ENCODE measurements at places on chromosomes 13 and 19.

GRCh38 chr13:65855242-65855805 is 1374.8 kb downstream of the PCDH9 start:
- H3K4me1 ChIP-seq: no peaks in the 10 kb centered on the region
- no peak for DNase-seq
- no peak overlapping the region for H3K27ac ChIP-seq
- no peaks in the 10 kb centered on the region for H3K36me3 ChIP-seq

DNA sequence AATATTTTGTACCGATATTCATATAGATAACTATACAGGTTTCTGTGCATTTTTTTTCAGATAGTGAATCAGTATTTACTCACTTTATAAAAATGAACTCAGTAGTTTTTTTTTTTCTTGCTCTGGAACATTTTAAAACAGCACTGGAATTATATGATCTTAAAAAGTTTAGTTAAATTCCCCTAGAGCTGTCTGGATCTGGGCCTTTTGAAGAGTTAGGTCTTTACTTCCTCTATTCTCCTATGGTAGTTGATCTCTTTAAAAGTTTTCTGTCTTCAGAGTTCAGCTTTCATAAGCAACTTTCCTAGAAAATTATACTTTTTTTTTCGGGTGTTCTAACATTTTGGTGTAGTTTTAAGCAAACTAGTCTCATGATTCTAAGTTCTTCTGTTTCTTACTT is 21.8 kb upstream of the RBM26 start:
- H3K27me3 ChIP-seq: no peaks in the 10 kb centered on the region
- H3K27ac ChIP-seq: no peak overlapping the region

DNA sequence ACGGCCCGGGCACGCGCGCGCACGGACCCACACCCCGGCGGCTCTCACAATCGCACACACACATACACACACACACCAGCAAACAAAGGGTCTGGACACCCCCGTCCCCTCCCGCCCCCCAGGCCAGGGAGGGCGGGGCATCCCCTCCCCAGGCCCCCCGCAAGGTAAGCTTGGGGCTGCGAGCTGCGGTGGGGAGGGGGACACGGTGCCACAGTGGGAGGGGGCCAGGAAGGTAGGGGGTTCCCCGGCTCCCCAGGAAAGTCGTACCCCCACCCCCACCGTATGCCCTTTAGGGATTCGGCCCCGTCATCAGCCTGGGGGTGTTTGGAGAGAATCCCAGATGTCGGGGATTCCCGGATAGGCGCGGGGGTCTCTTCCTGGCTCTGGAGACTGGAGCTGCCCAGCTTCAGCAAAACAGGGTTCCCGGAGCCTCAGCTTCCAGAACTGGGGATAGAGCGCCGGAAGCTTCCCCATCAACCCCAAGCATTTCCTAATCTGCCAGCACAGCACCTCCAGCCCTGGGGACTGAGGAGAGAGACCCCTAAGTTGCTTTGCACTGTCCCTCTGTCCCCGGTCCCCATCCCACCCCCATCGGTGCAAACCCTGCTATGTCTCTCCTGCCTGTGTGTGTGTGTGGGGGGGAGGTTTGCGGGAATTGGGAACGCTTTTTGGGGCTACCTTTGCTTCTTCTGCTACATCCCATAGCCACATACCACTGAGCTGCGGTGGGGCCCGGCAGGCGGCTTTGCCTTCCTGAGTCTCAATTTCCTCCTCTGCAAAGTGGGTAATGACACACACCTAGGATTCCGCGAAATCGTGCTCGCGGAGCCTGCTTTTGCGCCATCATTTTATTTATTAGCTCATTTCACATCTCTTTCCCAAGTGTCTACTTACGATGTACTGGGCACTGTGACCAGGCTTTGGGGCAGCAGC is 1.8 kb upstream of the CDC37 start:
- no peak overlapping the region for H3K27ac ChIP-seq
- peaks cover 8% of the 10 kb centered on the region for H3K36me3 ChIP-seq
- peaks cover 6% of the 10 kb centered on the region for H3K4me1 ChIP-seq
- H3K27me3 ChIP-seq: no peaks in the 10 kb centered on the region
- no peak for DNase-seq

DNA sequence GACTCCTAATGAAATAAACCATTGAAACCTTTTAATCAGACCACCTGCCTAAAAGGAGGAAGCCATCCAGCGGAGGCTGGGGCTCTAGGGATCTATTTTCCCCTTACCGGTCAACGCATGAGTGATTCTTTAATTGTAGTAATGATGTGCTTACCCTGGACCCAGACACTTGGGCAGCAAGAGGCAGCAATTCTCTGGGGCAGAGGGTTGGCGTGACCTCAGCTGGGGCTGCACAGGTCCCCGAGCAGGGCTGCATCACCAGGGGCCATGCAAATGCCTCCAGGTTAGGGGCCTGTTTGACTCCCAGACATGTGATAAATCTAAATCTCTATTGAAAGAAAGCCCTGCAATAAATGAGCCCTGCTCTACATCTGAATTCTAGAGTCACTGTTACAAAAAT is 194.2 kb upstream of the TSHZ3 start:
- H3K27ac ChIP-seq: no peak overlapping the region
- DNase-seq: no peak
- H3K36me3 ChIP-seq: no peaks in the 10 kb centered on the region
- H3K4me1 ChIP-seq: no peaks in the 10 kb centered on the region

DNA sequence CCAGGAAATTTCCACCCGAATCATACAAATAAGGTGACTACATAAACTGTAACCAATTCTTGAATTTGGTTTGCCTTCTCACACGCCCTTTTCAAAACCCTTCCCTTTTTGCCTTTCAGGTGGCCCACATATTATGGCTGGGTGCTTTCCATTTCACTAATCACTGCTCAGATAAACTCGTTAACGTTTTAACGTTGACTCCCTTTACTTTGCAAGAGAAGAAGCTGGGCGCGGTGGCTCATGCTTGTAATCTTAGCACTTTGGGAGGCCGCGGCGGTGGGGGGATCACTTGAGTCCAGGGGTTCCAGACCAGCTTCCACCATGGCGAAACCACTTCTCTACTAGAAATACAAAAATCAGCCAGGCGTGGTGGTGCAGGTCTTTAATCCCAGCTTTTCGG is 19.8 kb upstream of the ZNF91 start:
- H3K4me3 ChIP-seq: peak overlapping the region; percentile 49
- DNase-seq: peak; percentile 49
- H3K27me3 ChIP-seq: no peaks in the 10 kb centered on the region
- no peaks in the 10 kb centered on the region for H3K36me3 ChIP-seq
- H3K27ac ChIP-seq: peak overlapping the region; percentile 63
- H3K4me1 ChIP-seq: peaks cover 2% of the 10 kb centered on the region

DNA sequence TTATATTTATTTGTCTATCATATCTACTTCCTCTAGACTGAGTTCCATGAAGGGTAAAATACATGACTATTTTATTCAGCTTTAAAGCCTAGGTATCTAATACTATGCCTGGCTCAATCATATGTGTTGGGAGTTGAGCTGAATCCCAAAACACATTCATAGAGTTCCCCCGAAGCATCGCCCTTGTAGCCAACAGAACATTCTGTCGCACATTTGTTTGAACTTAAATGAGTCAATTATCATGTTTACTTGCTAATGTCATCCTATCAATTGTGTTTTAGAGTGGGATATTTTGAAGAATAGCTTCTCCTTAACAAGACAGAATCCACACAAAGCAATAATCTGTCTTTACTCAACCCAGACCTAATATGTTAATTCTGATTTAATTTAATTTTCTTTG is 252.4 kb downstream of the HS6ST3 start:
- no peak overlapping the region for H3K27ac ChIP-seq
- no peak for DNase-seq
- H3K4me1 ChIP-seq: no peaks in the 10 kb centered on the region
- no peak overlapping the region for H3K4me3 ChIP-seq
- no peaks in the 10 kb centered on the region for H3K36me3 ChIP-seq
- H3K27me3 ChIP-seq: no peaks in the 10 kb centered on the region

DNA sequence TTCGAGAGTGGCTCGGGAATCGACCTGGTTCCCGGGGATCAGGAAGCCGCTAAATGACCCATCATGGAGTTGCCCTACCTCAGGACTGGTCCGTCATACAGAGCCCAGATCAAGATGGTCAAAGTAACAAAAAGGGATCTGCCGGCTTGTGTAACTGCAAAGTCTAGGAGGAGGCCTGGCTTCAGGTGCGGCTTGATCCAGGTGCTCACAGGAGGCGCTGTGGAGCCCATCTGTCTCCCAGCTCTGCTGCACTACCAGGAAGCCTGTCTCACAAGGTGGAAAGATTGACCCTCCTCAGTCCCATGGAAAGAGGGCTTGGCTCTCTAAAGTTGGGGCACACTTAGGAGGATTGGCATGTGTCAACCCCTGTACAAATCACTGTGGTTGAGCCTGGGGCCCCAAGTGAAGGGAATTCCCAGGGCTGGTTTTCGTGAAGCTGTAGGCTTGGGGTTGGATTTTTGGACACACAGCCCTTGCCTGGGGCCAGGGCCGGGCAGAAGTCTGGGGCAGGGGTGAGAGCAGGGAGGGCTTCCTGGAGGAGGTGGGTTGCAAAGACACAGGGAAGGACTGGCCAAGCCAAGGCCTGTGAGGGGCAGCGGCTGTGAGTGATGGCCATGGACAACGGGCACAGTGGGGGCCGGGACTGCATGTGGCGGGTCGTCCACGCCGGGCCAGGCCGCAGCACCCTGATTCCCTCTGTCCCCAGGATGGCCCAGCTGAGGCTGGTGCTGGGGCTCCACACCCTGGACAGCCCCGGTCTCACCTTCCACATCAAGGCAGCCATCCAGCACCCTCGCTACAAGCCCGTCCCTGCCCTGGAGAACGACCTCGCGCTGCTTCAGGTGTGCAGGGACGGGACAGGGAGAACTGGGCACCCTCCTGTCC is 4.2 kb downstream of the GZMM start:
- no peak for DNase-seq
- H3K27ac ChIP-seq: no peak overlapping the region
- H3K4me3 ChIP-seq: no peak overlapping the region
- H3K36me3 ChIP-seq: no peaks in the 10 kb centered on the region

Data from small intestine (tissue), 16 donors.